Skeletal muscle cell (primary cell): ENCODE measurements at places on chromosomes 6 and 20.
A peak's percentile ranks its signal among the peaks of the same experiment; 100 is the strongest.

GRCh38 chr20:62929051-62929538 lies 2.8 kb upstream of the DIDO1 start:
- no peak for DNase-seq

DNA sequence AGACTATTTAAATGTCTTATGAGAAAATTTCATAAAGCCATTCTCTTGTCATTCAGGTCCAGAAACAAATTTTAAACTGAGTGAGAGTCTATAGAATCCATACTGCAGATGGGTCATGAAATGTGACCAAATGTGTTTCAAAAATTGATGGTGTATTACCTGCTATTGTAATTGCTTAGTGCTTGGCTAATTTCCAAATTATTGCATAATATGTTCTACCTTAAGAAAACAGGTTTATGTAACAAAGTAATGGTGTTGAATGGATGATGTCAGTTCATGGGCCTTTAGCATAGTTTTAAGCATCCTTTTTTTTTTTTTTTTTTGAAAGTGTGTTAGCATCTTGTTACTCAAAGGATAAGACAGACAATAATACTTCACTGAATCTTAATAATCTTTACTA lies 5.0 kb downstream of the MARCKS start:
- no peak for DNase-seq

GRCh38 chr20:5643936-5644335 lies 106.3 kb upstream of the SHLD1 start:
- DNase-seq, result no peak

DNA sequence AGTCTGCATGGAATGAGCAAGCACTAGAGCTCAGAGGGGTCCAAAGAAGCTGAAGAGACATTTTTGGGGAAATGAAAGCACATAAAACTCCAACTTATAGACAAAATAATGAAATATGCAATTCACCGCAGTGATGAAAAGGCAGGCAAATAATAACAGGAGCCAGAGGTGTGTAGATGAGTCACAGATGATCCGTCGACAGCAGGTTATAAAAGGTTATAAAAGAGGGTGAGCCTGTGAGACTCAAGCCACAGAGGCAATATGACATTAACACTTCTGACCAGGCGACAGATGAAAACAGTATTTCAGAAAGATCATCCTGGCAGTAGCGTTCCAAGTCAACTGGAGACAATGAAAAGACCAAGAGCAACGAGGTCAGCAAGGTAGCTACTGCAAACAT lies 35.8 kb upstream of the ANKRD60 start:
- no peak for DNase-seq

DNA sequence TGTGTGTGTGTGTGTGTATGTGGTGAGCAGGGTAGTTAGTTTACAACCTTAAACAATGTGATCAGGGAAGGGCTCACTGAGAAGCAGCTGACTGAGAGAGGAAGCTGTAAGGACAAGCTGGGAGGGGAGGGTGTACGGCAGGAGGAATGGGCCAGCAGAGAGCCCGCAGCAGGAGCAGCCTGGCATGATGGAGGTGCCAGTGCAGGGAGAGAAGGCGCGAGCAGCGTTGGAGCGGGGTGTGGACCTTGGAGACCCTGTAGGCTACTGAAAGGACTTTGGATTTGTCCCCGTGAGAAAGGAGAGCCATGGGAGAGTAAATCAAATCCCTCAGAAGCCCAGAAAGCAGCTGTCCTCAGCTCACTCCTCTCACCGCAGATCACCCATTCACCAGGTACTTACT lies 18.5 kb downstream of the FAM209B start:
- DNase-seq, result no peak

DNA sequence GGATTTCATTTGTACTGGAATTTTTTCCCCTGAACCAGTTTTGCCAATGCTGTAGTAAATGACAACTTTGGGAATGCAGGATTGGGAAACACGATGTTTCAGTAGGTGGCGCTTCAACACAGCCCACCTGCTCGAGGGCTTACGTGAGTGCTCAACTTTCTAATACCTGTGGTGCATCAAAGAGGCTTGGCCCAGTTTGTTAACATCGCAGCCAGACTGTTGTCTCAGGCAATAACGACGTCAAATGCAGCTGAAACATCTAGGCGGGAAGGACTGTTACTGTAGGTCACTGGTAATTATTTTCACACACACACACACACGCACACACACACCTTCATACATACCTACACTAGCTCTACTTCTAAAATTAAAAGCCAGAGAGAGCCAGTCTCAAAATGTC lies 815.5 kb upstream of the SLC35B3 start:
- no peak for DNase-seq

DNA sequence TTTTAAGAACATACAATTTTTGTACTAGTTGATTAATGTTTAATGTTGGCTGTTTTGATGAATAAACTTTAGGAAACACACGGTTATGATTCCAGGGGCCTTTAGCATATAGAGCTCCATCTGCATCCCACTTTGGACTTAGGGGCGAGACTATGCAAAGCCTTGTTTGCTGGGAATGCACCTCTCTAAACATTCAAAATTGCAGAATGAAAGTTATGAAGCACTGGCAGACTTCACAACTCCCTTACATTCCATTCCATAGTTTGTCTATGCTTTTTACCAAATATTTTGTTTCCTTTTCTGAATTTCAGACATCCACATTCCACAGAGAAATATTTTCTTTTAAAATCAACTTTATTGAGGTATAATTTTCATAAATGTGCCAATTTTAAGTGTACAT lies 10.3 kb upstream of the TCP11 start:
- no peak for DNase-seq

GRCh38 chr6:5968817-5969734 lies 37.6 kb downstream of the NRN1 start:
- DNase-seq, result no peak

DNA sequence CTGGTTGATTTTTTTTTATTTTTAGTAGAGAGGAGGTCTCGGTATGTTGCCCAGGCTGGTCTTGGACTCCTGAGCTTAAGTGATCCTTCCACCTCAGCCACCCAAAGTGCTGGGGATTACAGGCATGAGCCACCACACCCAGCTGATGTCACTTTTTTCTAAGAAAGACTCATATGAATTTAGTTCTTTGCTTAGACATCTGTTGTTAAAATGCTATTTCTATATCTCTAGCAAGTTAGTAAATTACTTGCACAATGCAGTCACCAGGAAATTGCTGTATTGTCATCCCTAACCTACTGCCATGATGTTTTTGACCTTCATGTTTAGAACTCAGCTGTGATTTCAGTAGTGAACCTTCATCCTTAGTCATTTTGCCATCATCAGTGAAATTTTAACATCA lies 5.7 kb downstream of the KDM1B start:
- no peak for DNase-seq

DNA sequence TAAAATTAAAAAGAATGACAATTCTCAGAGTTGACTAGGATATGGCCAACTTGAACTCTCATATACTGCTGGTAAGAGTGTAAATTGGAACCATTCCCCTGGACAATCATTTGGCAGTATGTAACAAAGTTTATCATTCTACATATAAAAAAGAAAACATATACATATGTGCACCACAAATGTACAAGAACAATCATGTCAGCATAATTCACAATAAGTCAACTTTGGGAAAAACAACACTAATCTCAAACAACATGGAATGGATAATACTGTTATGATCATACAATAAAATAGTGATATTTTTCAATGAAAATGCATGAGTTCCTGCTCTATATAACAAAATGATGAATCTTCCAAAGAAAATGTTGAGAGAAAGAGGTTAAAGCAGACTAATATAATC lies 1078.7 kb upstream of the EPHA7 start:
- no peak for DNase-seq

- no peak for DNase-seq
Observed at GRCh38 chr20:52429029-52429428, 237.4 kb upstream of the ZFP64 start.

DNA sequence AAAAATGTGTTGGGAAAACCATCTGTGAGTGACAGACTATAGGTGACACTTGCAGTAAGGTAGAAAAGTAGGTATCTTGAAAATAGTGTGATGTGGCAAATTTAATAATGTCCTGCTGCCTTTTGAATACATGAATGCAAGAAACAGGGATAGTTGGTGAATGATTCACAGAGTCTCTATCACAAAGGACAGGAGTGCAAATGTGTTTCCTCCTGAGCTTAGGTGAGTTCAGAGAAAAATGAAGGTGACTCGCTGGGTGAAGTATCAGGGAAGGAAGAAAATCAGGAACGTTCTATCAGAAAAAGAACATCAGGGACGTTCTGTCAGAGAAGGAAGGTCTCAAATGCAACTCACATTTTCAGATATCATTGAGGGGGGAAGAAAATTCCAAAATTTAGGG lies 557.8 kb upstream of the SLC35B3 start:
- DNase-seq, result no peak

GRCh38 chr6:29924287-29924686 lies 18.0 kb upstream of the HLA-A start:
- DNase-seq, result no peak

DNA sequence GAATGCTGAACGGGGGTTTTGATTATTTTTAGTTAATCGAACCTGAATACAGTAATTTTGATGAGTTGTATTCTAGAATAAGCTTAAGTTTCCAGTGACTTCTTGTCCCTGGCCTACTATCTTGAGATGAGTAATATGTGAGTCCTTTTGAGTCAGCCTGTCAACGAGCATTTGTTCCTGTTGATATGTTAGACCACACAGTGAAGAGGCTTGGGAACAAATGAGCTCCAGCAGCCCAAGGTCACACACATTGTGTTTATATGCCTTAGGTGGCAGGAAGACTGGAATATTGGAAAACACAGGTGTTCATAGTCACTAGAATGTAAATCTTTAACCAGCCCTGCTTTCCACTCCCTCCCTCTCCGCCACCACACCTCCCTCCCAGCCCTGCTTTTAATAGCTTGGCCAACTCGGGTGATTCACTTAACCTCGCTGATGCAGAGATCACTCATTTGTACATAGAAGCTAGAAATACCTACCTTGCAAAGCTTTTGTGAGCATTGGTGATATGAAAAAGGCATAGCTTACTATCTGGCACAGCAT lies 9.1 kb downstream of the SMPDL3A start:
- DNase-seq, result peak; percentile 74

- no peak for DNase-seq
Observed at GRCh38 chr6:146901940-146902816, 302.0 kb upstream of the STXBP5 start.

DNA sequence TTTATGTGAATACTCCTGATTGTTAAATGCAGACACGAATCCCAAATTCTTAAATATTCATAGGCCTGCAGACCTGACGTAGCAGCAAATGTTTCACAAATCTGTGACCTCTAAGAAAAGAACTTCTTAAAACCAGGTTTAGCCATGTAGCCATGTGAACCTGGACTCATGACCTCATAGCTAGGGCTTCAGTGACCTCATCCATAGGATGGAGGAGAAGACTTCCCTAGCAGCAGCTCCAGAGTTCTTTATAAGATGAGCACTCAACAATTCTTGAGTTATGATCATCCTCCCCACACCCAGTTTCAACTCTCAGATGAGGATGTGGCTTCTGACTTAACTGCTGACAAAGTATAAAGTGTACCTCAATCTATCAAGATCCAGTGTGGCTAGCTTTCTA lies 45.8 kb upstream of the TCF21 start:
- no peak for DNase-seq

DNA sequence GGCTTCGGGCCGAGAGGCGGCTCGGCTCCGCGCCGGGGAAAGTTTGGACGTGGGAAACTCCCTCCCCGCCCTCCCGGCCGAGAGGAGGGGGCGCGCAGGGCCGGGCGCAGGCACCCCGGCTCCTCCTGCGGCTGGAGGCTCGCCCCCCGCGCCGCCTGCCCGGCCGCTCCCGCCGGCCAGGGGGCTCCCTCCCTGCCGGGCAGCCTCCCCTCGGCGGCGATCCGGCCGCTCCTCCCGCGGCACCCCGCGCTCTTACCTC lies 370 bp downstream of the CDH22 start:
- no peak for DNase-seq

- DNase-seq, result peak; percentile 53
Observed at GRCh38 chr6:53032849-53033248, 32.4 kb upstream of the FBXO9 start.

DNA sequence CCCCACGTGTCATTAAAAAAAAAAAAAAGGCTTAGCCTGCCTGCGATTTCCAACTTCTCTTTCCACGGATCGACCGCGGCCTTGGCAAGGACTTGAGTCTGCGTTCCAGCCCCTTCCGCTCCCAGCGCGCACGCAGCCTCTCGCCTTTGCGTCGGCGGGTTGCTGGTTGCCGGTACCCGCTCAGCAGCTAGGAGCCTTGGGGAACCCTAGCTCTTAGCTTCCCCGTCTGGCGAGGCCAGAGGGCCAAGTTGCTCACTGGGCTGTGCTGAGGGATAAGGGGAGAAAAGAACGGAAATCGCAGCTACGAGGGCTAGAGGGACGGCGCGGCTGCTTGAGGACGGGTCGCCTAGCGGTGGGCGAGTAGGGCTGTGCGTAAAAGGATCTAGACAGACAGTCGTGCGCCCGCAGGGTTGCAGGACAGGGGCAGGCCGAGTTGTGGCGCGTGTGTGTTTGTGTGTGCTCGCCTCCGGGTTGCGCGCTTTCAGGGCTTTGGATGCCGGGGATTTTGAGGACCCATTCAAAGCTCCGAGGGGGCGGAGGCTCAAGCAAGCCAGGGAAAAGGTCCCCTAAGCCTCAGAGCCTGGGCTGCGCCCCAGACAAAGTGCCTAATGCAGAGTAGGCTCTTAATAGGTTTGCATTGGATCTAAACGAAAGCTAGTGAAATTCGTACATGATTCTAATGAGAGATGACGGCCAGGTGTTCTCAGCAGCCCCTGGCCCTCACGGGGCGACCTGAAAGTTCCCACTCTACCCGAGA lies 40.5 kb upstream of the OSTM1 start:
- peak; percentile 25 for DNase-seq

GRCh38 chr6:7047966-7048365 lies 59.8 kb upstream of the RREB1 start:
- no peak for DNase-seq

DNA sequence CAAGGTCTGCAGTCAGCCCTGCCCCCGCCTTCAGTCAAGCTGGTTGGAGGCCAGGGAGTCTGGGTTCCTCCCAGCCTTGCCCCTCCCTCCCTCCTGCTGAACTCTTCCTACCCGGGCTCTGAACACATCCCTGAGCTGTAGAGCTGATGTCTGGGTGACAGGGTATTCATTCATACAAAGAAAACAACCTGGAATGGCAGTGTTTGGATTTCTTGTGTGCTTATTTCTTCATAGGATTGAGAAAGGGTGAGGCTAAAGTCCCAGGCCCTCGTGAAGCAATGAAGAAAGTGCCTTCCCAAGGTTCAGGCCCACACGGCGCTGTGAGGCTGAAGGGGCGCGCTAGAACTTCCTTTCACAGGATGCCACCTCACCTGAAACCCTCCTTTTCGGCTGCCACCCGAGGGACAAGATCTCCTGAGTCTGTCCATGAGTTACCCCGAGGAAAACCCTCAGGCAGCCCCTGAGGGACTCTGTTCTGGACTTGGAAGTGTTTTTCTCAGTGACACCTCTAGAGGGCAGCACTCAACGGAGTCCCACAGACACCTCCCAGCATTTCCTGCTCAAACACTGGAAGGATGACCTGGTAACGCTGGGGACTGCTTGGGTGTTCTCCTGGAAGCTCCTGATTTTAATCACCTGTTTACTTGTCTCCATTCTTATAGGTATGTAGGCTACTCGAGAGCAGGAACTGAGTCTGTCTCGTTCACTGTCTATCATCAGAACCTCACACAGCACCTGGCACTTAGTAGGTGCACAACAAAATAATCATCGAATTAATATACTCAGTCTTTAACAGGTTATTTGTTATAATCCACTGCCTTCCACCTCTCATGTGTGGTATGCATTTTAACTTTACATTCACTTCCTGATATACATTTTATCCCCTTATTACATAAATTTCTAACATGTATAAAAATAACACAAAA lies 11.8 kb upstream of the GSTA1 start:
- no peak for DNase-seq
